ENCODE measurements at places on chromosomes 3 and 15.

GRCh38 chr3:13195374-13195773 lies 122.1 kb upstream of the IQSEC1 start:
- DNase-seq = no peak

DNA sequence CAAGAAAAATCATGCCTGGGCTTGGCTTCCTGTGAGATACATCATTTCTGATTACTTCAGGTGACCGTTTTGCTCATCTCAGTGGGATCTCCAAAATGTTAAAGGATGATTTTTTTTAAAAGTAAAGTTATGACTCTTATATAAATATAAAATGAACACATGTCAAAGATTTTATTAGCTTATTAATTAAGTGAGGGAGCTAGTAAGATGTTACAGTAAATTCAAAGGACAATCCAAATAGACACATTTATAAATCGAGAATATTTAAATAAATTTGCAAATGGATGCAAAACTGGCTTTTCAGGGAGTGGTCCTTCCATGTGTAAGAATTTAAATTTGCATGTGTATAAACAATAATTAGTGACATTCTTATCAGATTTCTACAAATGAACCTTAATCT lies 87.0 kb downstream of the IQCH start:
- DNase-seq = peak; percentile 28

DNA sequence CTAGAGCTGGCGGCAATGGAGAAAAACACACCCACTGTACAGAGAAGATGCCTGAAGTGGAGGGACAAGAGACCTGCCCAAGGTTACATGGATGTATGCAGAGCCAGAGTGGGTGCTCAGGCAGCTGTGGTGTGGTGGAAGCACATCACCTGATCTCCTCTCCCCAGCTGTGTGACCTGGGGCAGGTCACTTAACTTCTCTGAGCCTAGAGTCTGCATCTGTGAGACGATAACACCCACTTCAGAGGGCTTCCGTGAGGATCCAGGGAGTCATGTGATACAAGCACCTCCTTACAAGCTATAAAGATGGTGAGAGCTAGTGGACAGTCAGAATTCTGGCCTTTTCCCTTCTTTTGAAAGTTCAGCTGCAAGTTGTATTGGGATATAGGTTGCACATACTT lies 55.1 kb upstream of the HERC1 start:
- no peak for DNase-seq

- no peak for DNase-seq
Observed at GRCh38 chr15:54576298-54576935, 598.2 kb downstream of the UNC13C start.

- no peak for DNase-seq
Observed at GRCh38 chr15:68411343-68411675, 20.7 kb downstream of the ITGA11 start.

- DNase-seq = no peak
Observed at GRCh38 chr15:95449230-95449628, 881.3 kb upstream of the NR2F2 start.

DNA sequence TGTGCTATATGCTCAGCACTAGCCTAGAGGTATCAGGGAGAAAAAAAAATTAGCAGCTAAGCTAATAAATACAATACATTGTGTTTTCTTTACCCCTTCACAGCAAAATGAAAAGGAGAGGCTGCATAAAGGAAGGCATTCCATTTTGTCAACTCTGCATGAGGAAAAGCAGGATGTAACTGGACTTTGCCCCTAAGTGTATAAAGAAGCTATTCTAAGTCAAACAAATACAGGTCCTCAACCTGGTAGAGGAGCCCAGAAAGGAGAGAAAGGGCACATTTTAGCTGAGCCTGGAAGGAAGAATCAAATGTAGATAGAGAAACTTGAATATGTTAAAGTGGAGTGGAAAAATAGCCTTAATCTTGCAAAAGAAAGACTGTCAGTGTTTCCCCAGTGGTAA lies 89.0 kb upstream of the SPRED1 start:
- no peak for DNase-seq

DNA sequence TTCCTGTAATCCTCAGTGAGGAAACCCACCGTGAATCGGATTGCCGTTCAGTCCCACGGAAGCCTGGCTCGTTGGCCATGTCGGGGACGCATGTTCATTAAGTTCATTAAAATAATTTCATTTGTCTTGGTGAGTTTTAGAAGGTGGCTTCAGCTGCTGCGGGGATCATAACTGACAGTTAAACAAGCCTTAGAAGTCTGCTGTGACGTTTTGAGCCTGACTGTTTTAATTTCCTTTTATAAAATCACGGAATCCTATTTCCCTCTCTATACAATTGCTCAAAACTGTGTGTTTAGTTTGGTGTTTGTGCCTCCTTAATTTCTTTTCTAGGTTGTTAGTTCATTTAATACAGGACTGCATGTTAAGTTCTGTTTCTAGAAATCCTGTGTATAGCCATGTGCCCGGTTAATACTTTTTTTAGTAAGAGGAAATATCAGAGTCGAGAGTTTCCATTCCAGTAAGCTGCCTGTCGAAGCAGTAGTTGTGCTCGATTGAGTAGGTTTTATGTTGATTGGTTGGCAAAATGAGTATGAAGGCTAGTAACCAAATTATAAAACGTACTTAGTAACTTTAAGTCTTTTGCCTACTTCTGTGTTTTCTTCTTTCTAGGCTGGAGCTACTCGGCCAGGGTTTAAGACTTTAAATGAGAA lies 705 bp downstream of the NIPA2 start:
- no peak for DNase-seq

DNA sequence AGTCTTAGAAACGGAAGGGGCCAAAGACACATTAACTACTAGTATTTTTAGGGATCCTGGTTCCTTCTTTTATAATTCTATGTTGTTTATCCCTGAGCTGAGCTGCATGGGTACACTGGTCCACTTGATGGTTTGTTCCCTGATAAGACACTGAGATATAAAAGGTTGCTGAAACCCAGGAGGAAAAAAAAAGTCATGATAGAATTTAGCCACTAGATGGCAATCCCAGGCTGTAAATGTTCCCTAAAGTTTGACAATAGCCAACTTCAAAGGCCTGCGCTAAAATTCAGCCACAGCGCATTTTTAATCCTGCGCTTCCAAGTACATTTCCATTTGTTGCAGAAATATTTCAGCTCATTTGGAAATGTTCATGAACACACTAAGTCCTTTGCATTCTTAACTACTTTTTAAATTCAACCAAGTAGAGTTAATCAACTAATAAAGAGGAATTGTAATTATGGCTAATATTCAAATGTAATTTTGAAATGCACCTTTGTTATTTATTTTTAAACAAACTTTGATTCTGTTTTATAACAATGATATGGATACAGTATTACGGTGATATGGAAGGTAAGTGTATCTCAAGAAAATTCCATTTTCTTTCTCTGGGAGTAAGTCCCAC lies 249.3 kb upstream of the FEZF2 start:
- DNase-seq = peak; percentile 37

DNA sequence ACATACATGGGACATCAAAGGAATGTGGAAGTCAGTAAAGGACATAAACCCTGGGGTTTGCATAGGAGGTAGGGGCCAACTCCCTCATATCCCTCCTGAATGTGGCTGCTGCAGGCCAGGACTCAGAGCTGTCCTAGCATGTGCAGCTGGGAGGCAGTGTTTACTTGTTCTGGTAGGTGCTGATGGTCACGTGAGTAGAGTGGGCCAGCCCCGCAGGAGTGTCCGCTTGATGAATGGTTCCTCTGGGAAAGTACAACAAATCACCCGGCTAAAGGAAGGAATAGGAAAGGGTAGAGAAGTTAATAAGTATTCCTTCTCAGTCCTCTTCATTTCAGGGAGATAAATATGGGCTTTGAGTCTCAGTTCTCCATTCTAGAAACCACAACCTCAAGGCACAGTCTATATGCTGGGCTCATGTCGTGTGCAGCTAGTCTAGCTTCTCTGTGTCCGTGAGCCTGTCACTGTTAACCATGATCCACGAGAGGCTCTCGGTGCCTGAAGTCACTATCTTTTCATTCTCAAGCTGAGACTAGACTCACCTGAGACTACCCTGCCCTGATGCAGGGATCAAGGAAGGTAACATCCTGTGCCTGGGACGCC lies 17.9 kb downstream of the RIOX2 start:
- no peak for DNase-seq

DNA sequence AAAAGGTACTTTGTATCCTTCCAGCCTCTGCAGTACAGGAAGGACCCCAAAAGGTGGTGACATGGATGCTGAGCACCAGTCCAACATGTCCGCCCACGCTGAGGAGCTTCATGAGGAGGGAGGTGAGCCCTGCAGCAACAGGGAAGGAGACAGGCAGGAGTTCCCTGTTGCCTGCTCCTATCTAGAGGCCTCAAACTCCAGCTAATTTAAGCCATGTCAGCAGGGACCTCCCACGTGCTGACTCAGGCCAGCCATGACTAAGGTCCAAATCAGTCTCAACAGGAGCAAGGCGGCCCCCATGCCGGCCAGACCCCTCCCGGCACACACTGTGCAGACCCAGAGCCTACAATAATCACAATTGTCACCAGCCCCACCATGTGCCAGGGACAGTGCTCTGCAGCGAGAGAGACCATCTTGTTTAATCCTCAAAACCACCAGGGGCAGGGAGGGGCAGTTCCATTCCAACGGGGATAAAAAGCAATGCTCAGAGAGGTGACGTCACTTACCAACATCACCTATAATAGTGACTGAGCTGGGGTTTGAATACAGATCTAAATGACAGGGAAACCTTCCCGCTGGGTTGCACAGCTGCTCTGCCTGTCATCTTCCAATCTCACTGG lies 54.5 kb upstream of the GATA2 start:
- DNase-seq = no peak

DNA sequence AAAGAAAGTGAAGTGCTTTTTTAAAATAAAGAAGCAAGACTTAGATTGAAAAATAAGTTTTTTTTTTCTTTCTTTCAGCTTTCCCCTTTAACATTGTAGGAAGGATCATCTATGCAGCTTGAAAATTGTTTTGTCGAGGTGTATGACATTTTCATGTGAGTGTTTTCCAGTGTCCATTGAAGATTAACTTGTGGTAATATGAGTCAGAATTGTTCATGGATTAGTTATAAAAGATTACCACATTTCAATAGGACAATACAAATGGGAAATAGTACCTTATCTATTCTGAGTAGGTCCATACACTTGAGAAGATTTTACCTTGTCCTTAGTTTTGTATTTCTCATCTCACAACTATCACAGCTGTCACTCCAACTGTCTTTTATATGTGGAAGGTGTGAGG lies 1234.7 kb downstream of the NSUN3 start:
- DNase-seq = no peak

GRCh38 chr3:155701882-155702465 lies 42.9 kb downstream of the PLCH1 start:
- peak; percentile 61 for DNase-seq

- DNase-seq = no peak
Observed at GRCh38 chr15:39041979-39042495, 477.4 kb upstream of the RASGRP1 start.

DNA sequence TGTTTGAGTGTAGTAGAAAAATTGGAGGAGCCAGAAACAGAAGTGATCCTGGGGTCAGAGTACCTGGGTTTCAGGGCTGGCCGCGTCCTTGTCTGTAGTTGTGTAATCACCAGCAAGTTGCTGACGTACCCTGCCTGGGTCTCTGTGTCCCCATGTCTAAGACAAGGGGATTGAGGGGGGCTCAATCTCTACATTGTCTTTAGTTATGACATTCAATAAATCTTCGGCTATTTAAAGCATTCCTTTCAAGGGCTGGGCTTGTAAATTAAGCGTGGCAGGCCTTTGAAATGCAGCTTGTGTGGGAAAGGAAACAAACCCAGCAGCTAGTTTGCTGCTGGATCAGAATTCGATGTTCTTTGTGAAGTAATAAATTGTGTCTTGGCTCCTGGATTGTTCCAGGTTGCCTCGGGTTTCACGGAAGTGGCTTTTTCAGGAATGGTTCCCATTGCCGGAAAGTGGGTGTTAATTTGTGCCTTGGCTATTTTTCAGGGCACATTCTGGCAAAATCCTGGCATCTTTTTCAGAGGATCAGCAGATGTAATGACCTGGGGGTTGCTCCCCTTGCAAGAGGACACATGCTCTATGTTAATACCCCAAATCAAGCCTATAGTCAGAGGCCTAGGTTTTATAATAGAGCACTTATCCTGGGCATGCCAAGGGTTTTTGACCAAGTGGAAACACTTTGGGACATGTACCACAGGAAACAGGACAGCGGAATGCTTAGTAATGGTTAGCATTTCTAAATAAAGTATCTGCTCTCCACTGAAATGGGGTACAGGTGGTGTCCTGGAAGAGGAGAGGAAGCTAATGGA lies 294.8 kb upstream of the NR2E3 start:
- no peak for DNase-seq

DNA sequence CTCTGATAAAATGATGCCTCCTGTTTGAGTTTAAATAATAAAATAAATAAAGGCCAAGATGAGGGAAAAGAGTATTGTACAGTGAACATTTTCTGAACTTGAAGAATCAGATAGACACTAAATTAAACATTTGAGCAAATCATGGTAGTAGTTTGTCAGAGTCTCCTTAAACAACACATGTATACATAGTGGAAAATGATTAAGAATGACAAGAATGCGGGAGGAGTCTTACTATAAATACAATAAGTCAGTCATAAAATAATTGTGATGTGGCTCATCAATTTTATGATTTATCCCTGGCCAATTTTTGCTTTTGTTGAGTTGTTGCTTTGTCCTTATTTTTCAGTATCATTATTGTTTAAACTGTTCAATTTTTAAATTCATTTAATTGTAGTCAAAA lies 158.0 kb upstream of the TMC3 start:
- no peak for DNase-seq

DNA sequence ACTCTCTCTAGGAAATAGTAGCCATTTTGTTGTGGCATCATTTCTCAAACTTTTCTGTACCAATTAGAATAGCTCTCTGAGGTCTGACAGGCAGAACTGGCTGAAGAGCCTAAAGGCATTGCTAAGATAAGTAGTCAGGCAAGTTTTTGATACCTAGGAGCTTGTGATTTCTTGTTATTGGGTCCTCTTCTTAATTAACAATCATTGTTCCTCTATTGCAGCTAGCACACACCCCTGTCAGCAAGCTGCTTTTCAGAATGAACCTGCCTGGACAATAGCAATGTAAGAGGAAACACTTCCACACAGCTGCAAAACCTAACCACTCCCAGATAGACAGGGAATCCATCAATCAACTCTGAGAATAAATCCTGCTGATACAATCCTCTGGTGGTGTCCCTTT lies 403.9 kb upstream of the TBL1XR1 start:
- DNase-seq = no peak

DNA sequence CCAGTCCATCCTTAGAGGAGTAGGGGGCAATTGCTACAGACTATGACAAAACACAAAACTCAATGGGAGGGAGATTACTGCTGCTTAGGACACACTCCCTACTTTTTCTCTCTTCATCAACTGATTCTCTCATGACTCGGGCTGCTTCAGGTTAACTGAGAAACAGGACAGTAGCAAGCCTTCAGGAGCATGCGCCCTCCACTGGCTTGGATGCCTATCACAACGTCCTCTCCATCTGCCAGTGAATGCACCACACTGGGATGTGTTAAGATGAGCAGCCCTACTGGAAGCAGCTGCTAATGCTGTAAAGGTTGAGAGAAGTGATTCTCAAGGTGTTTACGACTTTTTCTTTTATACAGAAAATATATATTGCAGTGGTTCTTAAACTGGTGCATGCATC lies 542.3 kb downstream of the EDEM1 start:
- DNase-seq = no peak
